ENCODE measurements at places on chromosomes 5 and 9.

DNA sequence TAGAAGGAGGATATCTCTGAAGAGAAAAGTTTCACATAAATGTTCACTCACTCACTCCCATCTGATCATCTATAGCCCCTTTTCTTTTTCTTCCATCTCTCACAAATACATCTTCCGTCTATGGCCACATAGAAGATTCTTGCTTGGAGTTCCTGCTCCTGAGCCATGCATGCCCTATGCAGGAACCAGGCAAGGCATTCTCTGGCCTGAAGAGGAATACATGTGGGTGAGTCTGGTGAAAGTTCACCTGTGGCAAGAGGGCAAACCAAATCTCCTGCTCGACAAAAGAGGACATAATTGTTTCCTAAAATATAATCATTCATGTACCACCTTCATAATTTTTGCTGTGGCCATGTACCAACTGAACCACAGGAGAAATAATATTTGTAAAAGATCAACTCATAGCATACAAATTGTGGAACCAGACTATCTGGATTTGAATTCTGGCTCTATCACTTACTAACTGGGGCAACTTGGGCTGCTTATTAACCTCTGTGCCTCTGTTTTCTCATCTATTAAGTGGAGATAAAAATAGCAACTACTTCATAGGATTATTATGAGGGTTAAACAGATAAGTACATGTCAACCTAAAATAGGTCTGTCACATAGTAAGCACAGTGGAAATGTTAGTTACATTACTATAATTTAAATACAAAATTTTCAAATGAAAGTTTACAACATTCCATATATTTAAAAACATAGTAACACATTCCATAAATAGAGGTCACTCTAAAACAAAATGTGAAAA, 121.2 kb upstream of the NFIB start:
- DNase-seq = no peak

GRCh38 chr9:130172858-130173665, 858 bp downstream of the NCS1 start:
- DNase-seq = peak; percentile 82

GRCh38 chr5:159156426-159157238, 52.7 kb downstream of the RNF145 start:
- peak; percentile 92 for DNase-seq

DNA sequence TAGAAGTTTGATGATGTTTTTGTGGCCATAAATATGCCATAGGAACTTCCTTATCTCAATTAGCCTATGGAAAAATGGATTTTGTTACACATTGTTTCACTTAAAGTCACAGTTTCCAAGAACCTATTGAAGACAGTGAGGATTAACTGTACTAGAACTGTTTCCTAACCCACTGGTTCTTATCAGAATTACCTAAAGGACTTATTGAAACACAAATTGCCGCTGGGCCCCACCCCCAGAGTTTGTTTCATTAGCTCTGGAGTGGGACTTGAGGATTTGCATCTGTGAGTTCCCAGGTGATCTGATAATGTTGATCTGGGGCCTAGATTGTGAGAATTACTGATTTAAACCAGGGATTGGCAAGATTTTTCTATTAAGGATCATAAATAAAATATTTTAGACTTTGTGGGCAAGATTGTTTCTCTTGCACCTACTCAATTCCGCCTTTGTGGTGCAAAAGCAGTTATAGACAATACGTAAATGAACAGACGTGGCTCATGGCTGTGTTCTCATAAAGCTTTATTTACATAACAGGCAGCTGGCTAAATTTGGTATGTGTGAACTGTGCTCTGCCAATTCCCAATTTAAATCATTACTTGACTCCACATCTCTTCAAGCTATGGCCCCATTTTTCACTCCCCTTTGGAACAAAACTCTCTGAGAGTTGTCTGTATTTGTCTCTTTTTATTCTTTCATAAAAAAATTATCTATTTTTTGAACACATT, 9.3 kb downstream of the JAK2 start:
- DNase-seq = peak; percentile 24

DNA sequence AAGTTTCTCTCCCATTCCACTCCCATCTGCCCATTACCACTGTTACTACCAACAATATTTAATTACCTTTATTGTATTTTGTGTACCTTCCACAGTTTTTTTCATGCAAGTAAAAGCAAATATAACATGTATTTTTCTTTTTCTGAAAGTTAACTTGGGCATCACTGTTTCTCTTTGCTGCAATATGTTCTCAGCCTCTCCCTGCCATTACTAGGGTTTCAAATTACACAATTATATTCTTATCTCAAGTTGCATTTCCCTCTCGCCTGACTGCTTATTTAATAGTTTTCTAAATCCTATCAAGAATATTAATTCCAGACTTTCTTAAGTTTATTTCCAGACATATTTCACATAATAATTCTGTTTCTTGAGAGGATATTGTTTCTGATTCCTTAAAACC, 46.9 kb upstream of the GAS1 start:
- peak; percentile 65 for DNase-seq
